ENCODE measurements at places on chromosomes 7 and 10.

- DNase-seq: no peak
These were observed 1.2 kb downstream of the TSPAN12 start for GRCh38 chr7:120856621-120857352.

- no peak for DNase-seq
These were observed 522.0 kb upstream of the LRRN3 start for GRCh38 chr7:110568932-110569331.

GRCh38 chr10:98378722-98379121, 36.3 kb downstream of the PYROXD2 start:
- no peak for DNase-seq

DNA sequence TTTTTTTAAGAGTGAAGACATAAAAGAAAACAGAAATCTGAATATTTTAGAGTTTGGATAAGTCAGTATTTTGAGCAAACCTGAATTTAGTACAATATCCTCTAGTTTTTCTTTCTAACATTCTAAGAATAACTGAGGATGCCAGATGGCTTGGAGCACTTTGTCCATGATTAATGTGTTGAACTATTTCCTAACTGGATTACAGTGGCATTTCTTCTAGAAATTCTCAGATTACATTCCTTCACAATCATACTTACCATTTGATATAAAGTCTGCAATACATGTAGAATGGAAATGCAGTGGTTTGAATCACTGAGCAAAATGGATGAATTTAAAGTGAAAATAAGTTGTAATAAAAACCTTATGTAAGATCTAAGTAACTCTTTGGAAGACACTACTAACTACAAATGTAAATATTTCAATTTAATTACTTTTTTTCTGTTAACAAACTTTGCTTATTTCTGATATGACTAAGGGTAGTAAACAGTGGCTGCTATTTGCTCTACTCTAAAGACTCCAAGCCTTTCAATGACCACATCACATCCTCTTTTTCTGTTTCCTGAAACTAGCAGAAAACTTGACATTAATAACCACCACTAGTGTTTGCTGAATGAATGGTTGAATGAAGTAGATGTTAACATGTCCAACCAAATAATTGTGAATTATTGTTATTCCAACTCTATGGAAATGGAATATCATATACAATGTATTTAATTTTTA, 102.8 kb downstream of the PRKG1 start:
- DNase-seq: no peak

DNA sequence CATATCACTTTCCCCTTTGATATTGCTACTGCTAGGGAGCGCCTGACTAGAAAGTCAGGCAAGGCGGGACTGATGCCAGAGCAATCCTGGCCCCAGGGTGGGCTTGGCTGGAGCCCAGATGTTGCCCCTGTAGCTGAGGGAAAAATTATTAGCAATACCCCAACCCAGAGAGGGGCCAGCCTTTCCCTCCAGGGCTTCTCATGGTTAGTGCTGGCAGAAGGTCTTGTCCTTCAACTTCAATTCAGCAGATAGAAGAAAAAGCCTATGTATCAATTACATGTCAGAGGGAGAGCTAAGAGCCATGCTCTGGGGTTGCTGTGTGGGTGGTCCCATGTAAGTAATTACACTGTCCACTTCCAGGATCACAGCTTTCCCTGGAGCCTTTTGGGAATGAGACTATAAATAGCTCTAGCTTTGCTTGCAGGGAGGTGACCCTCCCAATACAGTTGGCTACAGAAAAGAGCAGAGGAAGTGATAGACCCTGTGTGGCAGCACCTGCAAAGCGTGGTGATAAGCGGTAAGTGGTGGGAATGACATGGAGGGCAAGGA, 579.1 kb downstream of the CCSER2 start:
- DNase-seq: no peak

DNA sequence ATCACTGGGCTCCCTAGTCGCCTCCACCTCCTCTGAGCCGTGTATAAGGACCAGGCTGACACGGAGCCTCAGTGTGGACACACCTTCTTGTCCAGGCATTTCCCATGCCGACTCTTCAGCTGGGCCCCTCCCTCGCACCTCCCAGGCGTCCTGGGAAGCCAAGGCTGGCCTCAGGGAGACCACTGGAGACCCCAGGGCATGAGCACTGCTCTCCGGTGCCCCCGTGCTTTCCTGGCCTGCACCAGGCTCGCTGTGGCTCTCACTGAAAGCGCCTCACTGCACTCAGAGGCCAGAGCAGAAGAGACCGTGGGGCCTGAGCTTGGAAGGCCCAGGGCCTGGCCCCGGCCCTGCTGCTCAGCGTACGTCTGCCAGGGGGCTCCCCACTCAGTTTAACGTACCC, 31.4 kb downstream of the LRRC27 start:
- no peak for DNase-seq

GRCh38 chr7:353746-354325, 63.9 kb downstream of the FOXL3 start:
- DNase-seq: peak; percentile 24

DNA sequence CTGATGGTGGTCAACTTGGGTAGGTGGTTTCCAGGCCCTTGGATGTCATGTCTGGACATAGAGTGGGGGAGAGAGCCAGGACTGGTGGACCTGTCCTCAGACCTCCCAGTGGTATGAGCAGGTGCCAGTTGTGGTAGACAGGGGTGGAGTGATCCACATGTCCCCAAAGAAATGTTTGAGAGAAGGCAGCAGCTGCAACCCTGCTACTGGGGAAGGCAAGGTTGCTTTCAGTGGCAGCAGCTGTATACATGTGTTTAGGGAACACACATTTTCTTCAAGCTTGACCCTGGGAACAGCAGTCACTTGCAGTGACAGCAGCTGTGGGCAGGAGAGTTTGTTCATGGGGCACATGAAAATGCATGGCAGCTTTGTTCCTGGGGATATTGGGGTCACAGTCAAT, 882.6 kb upstream of the C7orf33 start:
- DNase-seq: no peak

DNA sequence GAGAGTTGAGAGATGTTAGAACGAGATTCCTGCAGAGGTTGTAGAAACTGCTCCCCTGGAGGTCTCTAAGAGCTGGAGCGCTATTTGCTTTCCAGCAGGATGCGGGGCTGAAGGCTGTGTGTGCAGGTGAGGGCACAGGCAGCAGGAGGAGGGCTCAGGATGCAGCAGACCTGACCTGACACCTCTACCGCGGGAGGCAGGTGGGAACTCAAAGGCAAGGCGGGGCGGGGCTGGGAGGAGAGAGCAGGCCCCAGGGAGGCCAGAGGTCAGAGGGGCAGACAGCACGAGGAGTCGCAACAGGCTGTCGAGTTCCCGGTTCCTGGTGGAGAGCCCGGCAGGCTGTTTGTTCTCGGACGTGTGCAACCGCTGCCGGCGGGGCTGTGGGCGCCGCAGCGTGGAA, 7.9 kb upstream of the CRTAC1 start:
- DNase-seq: no peak

DNA sequence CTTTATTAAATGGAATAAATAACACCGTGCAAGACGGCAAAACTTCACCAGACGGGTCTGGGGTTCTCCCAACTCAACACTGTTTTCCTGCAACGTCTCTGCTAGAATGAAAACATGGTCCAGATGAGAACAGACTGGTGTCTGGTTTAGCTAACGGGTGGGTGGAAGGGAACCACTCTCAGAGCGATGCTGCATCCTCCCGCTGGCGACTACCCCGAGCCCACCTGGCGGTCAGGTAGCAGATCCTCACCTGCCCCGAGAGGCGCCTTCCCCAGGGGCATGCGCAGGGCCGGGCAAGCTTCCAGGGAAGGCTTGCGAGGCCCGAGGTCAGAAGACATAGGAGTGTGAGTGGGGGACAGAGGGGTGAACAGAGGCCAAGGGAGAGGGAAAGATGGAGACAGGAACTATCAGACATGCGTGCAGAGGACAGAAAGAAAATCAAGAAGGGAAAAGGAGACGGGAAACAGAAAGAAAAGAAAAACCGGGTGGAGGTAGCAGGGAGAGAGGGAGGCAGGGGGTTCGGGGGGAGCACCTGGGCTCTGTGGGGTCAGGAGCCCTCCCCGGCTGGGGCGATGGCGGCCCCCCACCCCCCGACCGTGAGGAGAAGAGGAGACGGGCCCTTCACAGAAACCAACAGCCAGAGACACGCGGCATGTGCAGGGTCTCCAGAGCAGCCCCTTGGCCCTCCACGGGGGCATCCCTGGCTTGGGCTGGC, 222.0 kb downstream of the MAD1L1 start:
- DNase-seq: no peak

- DNase-seq: no peak
These were observed 56.6 kb downstream of the GSDME start for GRCh38 chr7:24700521-24701260.

- DNase-seq: peak; percentile 92
These were observed 731 bp downstream of the LANCL2 start for GRCh38 chr7:55365675-55366460.

DNA sequence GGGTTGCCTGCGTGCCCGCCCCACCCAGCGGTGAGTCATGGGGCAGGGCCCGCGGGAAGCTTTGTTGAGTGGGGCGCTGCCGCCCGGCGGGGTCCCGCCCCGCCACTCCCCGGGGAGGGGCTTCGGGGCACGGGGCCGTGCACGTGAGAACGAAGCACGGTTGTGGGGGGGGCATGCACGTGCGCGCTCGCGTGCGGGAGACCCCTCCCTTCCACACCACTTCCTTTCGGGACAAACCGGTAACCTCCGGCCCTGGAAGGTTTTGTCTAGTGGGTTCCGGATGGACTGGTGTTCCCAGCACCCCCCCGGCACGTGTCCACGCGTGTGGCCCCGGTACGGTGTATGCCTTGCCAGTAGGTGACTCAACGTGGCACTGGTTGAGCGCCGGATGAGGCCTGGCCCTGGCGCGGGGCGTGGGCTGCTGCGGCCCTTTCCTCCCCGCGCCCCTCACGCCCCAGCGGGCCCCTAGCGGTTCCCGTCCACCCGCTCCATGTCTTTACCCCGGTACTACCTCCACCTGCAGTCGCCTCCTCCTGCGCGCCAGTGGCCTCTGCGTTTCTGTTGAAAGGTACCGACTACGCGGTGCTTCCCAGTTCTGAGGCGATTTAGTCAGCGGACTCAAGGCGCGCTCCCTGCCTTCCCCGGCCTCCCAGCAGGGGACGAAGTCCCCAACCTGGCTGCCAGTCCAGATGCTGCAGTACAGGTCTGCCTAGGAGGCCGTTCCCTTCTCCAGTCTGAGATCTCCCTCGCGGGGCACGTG, 3.1 kb downstream of the ADIRF start:
- DNase-seq: no peak

- DNase-seq: no peak
These were observed 31.5 kb upstream of the DDX50 start for GRCh38 chr10:68869623-68870022.

DNA sequence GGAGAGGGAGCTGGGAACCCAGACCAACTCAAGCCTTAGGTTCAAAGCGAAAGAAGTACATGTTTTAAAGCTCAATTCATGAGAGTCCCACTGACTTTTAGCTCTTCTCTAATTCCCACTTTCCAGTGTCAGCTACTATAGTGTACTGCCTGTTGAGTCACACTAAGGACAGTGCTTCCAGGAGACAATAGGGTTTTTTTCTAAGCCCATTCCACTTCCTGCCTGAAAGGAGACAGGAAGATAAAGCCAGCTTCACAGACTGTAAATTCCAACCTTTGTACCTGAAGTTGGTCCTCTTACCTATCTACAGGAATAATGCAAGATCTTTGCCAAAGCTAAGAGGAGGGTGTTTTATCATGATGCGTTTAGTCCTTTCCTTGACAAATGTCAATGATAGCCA, 4.4 kb downstream of the MSRB2 start:
- DNase-seq: no peak

GRCh38 chr7:71753956-71754664, 622.2 kb downstream of the GALNT17 start:
- no peak for DNase-seq

- DNase-seq: no peak
These were observed 1.7 kb downstream of the CACNA2D1 start for GRCh38 chr7:82441669-82442478.

GRCh38 chr7:114986190-114987180, 64.6 kb downstream of the MDFIC start:
- no peak for DNase-seq

GRCh38 chr7:133253519-133253875, 619 bp downstream of the EXOC4 start:
- DNase-seq: no peak

GRCh38 chr10:11439523-11440053, 171.9 kb downstream of the USP6NL start:
- no peak for DNase-seq

GRCh38 chr7:152059311-152059710, 33.8 kb downstream of the GALNT11 start:
- DNase-seq: no peak

DNA sequence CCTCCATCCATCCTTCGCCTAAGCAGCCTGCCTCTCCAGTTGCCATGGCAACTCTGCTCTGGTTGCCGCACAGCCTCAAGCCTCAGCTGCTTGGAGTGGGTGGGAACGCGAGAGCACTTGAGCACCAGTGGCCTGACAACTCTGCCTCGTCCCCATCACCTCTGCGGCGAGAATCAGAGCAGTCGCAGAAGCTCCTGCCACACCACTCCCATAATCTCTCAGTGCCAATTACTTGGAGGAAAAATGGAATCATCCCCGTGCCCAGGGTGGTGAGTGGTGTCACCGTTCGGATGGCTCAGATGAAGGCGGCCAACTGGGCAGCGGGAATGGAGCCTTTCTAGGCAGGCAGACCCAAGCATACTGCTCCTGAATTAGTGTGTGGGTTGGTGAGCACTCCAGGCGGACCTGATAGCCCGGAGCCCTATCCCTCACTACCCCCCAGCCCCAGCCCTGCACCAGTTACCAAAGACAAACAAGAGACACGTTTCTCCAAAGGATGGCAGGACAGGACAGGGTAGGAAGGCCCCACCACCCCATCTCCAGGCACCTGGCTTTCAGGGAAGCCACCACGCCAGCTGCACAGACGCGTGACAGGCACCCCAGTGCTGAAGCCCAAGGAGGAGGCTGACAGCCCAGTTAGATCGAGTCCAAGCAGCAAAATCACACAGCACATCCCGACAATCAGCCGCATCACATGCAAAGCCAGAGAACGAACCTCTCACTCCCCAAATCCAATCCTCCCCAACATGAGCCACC, 335.4 kb downstream of the PTPRN2 start:
- DNase-seq: no peak

GRCh38 chr7:22452142-22452959, 47.6 kb downstream of the STEAP1B start:
- DNase-seq: no peak

DNA sequence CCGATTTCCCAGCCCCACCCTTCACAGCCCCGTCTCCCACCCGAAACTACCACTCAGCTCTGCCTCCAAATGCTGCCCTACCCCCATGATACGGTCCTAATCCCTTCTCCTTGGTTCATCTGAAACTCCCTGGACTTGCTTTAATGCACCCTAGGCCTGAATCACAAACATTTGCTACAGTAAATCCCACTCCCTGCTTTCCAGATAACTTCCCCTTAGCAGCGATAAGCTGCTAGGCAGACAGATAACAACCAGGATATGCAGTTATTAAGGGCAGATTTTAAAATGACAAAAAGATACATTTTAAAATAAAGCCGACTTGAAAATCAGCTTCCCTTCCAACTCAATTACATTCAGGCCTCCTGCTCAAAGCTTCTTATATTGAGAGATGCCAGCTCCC, 514.7 kb downstream of the GRID1 start:
- DNase-seq: no peak

Measured in substantia nigra (tissue), 51 donors.